ENCODE measurements at places on chromosomes 1 and 21.

- no peak for DNase-seq
- no peak overlapping the region for H3K27ac ChIP-seq
- H3K27me3 ChIP-seq: no peaks in the 10 kb centered on the region
- H3K36me3 ChIP-seq: no peaks in the 10 kb centered on the region
Observed at GRCh38 chr1:96703186-96703585, 18.4 kb upstream of the PTBP2 start.

- peak overlapping the region; percentile 8 for H3K4me3 ChIP-seq
- H3K36me3 ChIP-seq: no peaks in the 10 kb centered on the region
- no peak overlapping the region for H3K27ac ChIP-seq
- peaks cover 6% of the 10 kb centered on the region for H3K4me1 ChIP-seq
- H3K27me3 ChIP-seq: no peaks in the 10 kb centered on the region
- peak; percentile 58 for DNase-seq
Observed at GRCh38 chr1:54120698-54121481, 31.9 kb downstream of the CDCP2 start.

- H3K4me3 ChIP-seq: peak overlapping the region; percentile 58
- peak overlapping the region; percentile 68 for H3K27ac ChIP-seq
- no peaks in the 10 kb centered on the region for H3K27me3 ChIP-seq
- H3K4me1 ChIP-seq: peaks cover 34% of the 10 kb centered on the region
- no peaks in the 10 kb centered on the region for H3K36me3 ChIP-seq
Observed at GRCh38 chr1:1347663-1348419, 1.4 kb downstream of the DVL1 start.

GRCh38 chr1:112699425-112700144, 7.3 kb downstream of the RHOC start:
- H3K27ac ChIP-seq: peak overlapping the region; percentile 76
- H3K4me1 ChIP-seq: peaks cover 62% of the 10 kb centered on the region
- H3K27me3 ChIP-seq: no peaks in the 10 kb centered on the region
- peaks cover 61% of the 10 kb centered on the region for H3K36me3 ChIP-seq
- no peak overlapping the region for H3K4me3 ChIP-seq

- H3K4me3 ChIP-seq: no peak overlapping the region
- H3K36me3 ChIP-seq: no peaks in the 10 kb centered on the region
- no peak overlapping the region for H3K27ac ChIP-seq
- no peaks in the 10 kb centered on the region for H3K4me1 ChIP-seq
- H3K27me3 ChIP-seq: no peaks in the 10 kb centered on the region
- peak; percentile 27 for DNase-seq
Observed at GRCh38 chr1:9836632-9836960, 12.8 kb upstream of the CLSTN1 start.

GRCh38 chr1:151984313-151984956, 9.2 kb downstream of the S100A10 start:
- no peak overlapping the region for H3K4me3 ChIP-seq
- no peak overlapping the region for H3K27ac ChIP-seq
- peaks cover 41% of the 10 kb centered on the region for H3K4me1 ChIP-seq
- no peak for DNase-seq

GRCh38 chr1:39003794-39004193, 12.7 kb downstream of the AKIRIN1 start:
- DNase-seq: no peak
- H3K4me3 ChIP-seq: no peak overlapping the region
- H3K27me3 ChIP-seq: no peaks in the 10 kb centered on the region

DNA sequence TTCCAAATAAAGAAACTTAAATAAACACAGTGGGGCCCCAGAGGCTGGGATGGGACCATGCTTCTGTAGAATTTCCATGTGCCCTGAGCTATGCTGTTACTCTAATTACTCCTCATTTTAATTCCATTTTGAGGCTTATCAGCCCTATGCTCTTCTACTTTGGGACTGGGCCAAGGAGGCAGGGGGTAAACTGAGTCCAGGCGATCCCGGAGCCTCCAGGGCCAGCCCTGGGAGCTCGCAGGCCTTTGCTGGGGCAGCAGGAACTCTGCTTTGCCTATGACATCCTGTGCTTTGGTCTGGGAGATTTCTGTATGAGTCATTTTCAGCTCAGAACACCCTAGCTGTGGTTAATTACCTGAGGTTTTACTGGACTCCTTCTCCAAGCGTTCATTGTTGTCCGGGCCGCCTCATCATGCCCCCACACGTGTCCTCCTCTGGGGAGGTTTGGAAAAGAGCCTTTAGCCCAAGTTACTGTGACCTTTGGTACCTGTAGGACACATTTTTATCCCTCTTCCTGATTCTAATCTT, 95.7 kb downstream of the RHOU start:
- H3K4me1 ChIP-seq: peaks cover 4% of the 10 kb centered on the region
- no peak overlapping the region for H3K4me3 ChIP-seq
- no peak for DNase-seq
- H3K36me3 ChIP-seq: no peaks in the 10 kb centered on the region

DNA sequence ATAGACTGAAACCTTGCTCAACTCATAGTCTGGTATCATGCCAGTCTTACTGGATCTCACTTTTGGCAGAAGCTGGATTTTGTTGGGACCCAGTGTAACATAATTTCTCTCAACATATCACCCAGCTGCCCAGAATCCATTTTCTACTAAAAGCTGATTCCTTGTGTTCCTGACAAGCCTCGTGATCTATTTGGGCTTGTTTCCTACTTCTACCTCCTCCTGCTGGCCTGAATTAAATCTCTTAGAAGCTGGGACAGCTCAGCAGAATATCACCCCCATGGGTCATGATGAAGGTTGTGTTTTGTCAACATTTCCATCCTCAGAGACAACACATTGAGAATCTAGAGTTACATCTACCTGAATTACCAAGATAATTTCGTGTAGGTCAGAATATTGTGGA, 7.7 kb downstream of the GOLT1A start:
- no peak overlapping the region for H3K27ac ChIP-seq
- no peaks in the 10 kb centered on the region for H3K36me3 ChIP-seq
- no peaks in the 10 kb centered on the region for H3K27me3 ChIP-seq
- no peak for DNase-seq
- no peaks in the 10 kb centered on the region for H3K4me1 ChIP-seq
- no peak overlapping the region for H3K4me3 ChIP-seq

DNA sequence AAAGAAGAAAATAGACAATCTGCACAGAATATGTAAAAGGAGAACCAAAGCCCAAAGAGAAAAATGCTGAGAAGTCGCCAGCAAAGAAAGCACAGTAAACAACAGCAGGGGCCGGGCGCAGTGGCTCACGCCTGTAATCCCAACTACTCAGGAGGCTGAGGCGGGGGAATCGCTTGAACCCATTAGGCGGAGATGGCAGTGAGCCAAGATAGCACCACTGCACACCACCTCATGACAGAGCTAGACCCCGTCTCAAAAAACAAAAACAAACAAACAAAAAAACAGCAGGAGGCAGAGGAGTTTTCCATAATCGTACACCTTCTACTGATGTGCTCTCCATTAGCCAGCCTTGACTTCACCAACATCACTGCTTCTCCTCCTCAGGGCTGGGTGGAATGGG, 153.2 kb downstream of the LYPLAL1 start:
- no peak for DNase-seq
- no peak overlapping the region for H3K27ac ChIP-seq
- no peak overlapping the region for H3K4me3 ChIP-seq
- H3K4me1 ChIP-seq: no peaks in the 10 kb centered on the region

DNA sequence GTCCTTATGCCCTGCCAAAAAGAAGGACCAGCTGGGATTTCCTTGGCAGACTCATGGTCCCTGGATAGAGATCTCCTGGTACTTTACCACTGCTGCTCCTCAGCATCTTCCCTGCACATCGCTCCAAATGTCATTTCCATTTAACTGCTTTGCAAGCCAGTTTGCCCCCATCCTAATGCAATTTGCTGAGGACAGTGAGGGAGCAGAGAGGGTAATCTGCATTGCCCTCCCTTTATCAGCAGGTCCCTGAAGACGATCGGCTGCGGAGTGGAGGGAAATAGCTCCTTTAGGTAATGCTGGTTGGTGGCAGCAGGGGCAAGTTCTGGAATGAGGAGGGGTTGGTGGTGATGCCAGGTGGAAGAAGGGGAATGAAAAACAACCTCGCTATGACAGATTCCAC, 2.7 kb downstream of the PLXNA2 start:
- no peak for DNase-seq
- H3K4me1 ChIP-seq: peaks cover 52% of the 10 kb centered on the region
- H3K36me3 ChIP-seq: peaks cover 6% of the 10 kb centered on the region
- no peaks in the 10 kb centered on the region for H3K27me3 ChIP-seq
- peak overlapping the region; percentile 88 for H3K27ac ChIP-seq

DNA sequence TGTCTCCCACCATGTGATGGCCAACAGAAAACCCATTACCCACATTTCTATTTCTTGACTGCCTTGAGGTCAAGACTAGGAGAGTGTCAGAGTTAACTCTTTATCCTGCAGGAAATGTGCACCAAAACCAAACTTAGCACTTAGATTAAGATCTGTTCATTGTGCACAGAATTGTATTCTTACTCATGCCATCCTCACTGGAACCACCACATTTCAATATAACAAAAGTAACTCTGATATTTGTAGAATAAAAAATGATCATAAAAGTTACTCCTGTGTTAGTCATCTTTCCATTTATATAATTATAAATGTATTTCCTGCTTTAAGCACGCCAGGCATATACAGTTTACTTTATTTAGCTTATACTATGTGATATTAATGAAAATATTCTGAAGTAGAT, 193.0 kb upstream of the DPYD start:
- H3K27ac ChIP-seq: no peak overlapping the region
- no peaks in the 10 kb centered on the region for H3K27me3 ChIP-seq
- no peak overlapping the region for H3K4me3 ChIP-seq
- no peaks in the 10 kb centered on the region for H3K36me3 ChIP-seq
- H3K4me1 ChIP-seq: no peaks in the 10 kb centered on the region
- DNase-seq: no peak

DNA sequence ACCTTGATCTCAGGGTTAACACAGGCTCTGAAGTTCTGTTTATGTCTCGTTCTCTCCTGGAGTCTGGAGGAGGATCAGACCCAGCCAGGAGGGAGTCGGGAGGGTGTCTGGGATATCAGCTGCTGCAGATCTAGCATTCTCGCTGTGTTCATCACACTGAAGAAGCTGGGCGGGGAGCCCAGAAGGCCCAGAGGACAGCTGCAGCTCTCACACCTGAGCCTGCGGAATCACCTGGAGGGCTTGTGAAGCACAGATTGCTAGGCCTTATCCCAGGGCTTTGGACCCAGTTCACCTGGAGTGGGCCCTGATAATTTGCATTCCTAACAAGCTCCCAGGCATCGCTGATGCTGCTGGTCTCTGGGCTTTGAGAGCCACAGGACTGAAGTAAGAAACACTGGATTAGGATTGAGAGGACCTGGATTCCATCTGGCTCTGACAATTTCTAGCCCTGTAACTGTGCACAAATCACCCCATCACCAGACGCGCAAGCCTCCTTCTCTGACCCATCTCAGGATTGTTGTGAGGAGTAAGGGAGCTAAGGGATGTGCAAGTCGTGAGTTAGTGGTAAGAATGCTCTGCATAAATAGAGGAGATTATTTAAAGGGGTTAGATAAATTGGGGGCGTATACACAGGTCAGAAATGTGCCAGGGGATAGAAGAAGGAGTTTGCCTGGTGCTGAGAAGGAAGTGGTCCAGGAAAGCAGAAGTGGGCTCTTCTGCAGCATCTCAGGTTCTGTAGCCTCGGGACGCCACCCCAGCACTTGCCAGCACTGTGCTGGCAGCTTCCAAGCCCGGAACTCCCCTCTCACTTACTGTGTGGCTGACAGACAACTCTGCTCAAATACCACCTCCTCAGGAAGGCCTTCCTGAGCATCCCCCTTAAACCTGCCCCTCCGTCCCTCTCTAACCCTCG, 19.1 kb downstream of the ABCA4 start:
- H3K4me1 ChIP-seq: peaks cover under 1% of the 10 kb centered on the region
- H3K27ac ChIP-seq: no peak overlapping the region
- H3K4me3 ChIP-seq: no peak overlapping the region
- DNase-seq: no peak
- no peaks in the 10 kb centered on the region for H3K36me3 ChIP-seq

DNA sequence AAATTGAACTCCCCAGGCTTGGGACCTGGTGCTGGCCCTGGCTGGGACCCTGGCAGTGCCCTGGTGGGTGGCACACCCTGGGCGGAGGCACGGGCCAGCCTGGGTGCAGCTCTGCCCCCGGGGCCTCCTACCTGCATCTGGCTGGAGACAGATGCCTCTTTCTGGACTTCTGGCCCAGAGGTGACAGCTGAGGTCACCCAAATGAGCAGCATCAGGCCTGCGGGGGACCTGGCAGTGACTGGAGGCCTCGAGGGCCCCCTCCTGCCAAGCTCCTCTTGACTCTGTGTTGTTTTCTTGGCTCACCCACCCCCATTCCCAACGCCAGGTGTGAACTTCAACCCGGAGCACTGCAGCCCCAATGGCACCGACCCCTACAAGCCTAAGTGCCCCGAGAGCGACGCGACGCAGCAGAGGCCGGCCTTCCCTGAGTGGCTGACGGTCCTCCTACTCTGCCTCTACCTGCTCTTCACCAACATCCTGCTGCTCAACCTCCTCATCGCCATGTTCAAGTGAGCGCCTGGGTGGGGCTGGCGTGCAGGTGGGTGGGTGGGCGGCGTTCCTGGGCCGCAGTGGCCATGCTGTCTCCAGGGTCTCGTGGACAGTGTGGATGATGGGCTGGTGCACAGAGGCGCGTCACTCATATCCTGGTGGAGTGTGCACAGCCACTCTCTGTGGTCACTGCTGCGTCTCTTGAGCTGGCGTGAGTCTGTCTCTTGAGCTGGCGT, 41.6 kb upstream of the LRRC3 start:
- H3K4me1 ChIP-seq: no peaks in the 10 kb centered on the region
- no peaks in the 10 kb centered on the region for H3K27me3 ChIP-seq
- no peaks in the 10 kb centered on the region for H3K36me3 ChIP-seq
- peak; percentile 38 for DNase-seq
- H3K27ac ChIP-seq: no peak overlapping the region

- H3K4me1 ChIP-seq: peaks cover 26% of the 10 kb centered on the region
- H3K36me3 ChIP-seq: no peaks in the 10 kb centered on the region
- no peak overlapping the region for H3K27ac ChIP-seq
- DNase-seq: no peak
Observed at GRCh38 chr1:41851589-41851988, 67.1 kb downstream of the HIVEP3 start.

DNA sequence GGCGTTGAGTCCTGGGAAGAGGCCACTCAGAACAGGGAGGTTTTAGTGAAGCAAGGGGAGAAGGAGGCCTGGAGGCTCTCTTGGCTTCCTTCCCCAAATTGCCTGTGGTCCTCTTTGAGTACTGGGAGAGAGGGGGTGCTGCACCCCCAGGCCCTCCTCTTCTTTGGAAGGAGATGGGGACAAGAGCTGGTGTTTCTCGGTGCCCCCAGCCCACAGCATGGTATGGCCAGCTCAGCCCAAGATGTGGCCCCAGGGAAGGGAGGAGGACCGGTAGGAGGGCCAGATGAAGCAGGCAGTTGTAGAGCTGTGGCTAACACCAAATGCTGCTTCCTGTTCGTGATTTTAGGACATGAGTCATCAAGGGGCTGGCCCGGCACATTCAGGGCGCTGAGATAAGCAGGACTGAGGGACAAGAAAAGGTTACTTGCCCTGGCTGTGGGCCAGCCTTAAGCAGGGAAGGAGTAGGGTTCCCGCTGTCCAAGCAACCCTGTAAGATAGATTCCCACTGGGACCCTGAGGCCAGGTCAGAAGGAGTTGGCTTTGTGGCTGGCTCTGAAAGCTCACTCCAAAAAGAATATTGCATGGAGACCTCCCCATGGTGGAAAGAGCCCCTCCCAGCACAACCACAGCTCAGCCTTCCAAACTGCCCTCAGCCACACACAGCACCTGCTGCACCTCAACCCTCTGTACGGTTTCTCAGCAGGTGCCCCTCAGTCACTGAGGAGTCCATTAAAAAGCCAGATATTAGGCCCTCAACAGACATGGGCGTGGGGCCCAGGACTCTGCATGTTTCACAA, 4.9 kb upstream of the TNFRSF1B start:
- H3K36me3 ChIP-seq: no peaks in the 10 kb centered on the region
- peak; percentile 89 for DNase-seq
- H3K4me1 ChIP-seq: peaks cover 42% of the 10 kb centered on the region
- no peaks in the 10 kb centered on the region for H3K27me3 ChIP-seq

- DNase-seq: no peak
- no peak overlapping the region for H3K27ac ChIP-seq
- H3K4me1 ChIP-seq: peaks cover 11% of the 10 kb centered on the region
- H3K36me3 ChIP-seq: no peaks in the 10 kb centered on the region
Observed at GRCh38 chr1:214549604-214550003, 1.8 kb downstream of the PTPN14 start.

Measured in upper lobe of right lung (tissue), 1 donor.